OCI-M1 (cell line): ENCODE measurements at places on chromosomes 13 and 19.

DNA sequence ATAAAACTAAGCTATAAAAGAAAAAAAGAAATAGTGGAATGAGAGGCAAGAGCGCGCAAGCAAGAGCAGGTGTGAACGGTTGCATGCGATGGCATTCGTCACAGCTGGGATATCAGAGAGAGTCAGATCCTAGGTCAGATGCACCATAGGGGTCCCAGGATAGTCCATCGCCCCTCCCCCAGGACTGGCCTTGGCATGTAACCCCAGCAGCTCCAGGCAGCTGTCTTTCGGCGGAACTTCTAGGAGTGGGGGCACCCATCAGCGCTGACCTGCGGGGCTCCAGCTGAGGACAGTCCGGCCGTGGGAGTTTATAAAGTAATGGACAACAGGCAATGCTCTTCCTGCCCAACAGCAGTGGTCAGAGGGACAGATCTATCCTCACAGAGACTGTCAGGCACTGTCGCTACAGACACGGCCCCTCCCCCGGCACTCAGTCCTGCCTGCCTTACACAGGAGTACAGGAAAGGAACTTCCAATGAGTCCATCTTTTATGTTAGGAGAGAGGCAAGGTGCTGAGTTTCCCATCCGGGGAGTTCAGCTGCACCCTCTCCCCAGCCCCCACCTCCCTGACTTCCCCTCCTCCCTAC lies 1.4 kb downstream of the SIAH3 start:
- DNase-seq = no peak

- DNase-seq = peak; percentile 39
Observed at GRCh38 chr13:65926750-65927171, 1303.4 kb downstream of the PCDH9 start.

DNA sequence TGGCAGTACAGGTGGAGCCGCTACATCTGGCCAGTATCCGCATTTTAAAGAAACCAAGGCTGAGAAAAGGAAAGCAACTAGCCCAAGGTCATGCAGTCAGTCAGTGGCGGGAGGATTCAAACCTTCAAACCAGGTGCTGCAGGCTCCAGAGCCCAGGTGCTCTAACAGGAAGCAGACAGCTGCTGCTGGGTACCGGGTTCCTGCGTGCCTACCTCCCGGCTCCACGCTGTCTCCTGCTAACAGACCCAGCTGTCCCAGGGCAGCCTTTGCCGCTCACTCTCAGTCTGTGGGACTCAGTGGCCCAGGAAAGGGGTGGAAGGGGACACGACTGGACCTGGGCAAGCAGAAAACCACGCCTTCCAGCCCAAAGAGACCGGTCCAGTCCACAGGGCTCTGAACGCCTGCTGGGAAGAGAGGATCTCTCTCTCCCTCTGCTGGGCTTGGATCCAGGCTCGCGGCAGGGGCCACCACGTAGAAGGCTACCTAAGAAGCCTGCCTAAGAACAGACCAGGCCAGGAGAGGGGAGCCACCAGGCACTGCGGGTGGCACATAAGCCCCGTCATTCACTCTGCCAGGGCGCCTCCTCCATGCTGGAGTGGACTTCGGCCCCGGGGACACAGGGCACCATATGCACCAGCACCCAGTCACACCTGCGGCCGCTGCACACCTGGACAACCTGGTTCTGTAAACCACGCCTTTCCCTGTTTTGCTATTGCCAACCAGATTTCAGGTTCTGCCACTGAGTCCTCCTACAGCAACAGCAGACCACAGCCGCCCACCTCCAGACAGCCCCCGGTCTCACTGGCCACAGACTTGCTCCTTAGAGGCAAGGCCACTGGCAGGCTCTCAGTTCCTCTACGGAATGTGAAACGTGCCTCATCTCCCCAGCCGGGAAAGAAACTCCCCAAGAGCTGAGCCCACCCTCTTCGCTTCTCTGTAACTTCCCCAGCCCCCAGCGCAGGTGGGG lies 4.6 kb downstream of the DAPK3 start:
- no peak for DNase-seq

GRCh38 chr19:58351990-58352755 lies 1.1 kb downstream of the A1BG start:
- no peak for DNase-seq

DNA sequence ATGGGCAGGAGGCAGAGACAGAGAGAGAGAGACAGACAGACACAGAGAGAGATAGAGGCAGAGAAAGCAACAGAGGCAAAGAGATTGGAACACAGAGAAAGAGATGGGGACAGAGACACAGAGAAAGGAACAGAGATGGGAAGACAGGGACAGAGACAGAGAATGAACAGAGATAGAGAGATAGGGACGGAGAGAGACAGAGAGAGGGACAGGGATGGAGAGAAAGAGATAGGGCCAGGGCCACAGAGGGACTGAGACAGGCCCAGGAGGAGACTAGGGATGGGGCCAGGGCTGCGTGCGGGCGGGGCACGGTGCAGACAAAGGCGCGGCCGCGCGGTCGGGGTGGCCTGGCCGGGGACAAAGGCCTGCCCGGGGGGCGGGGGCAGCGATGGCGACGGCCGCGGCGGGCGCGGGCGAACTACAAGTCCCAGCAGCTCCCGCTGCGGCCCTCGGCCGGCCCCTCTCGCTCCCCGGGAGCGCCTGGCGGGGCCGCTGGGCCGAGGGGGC lies at the start of gene ZNF358:
Gene ZNF358, plus strand, starts transcription at position 459 of the 507 bp plus-strand sequence. CDS start 3,140 bp downstream, outside the sequence.
- DNase-seq = peak; percentile 51

GRCh38 chr19:5204212-5204611 lies 136.4 kb downstream of the PTPRS start:
- no peak for DNase-seq

DNA sequence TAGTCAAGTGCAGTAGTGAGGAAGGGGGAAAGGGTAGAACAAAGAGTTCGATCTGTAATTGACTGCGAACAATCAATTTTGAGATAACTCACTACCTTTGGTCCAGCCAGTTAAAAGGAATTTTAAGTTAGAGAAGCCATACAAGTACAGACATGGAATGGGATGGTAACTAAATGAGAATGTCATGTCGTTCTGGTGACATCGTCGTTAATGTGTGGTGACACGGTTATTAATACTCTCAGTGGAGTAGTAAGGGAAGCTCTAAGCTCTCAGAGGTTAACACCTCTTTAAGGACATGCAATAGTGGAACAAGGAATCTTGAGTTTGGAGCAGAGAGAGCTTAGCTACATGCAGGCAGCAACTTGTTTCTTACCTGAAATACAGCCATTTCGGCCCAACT lies 154.9 kb upstream of the KLF12 start:
- no peak for DNase-seq

GRCh38 chr19:28511655-28512054 lies 701.3 kb downstream of the UQCRFS1 start:
- DNase-seq = no peak

DNA sequence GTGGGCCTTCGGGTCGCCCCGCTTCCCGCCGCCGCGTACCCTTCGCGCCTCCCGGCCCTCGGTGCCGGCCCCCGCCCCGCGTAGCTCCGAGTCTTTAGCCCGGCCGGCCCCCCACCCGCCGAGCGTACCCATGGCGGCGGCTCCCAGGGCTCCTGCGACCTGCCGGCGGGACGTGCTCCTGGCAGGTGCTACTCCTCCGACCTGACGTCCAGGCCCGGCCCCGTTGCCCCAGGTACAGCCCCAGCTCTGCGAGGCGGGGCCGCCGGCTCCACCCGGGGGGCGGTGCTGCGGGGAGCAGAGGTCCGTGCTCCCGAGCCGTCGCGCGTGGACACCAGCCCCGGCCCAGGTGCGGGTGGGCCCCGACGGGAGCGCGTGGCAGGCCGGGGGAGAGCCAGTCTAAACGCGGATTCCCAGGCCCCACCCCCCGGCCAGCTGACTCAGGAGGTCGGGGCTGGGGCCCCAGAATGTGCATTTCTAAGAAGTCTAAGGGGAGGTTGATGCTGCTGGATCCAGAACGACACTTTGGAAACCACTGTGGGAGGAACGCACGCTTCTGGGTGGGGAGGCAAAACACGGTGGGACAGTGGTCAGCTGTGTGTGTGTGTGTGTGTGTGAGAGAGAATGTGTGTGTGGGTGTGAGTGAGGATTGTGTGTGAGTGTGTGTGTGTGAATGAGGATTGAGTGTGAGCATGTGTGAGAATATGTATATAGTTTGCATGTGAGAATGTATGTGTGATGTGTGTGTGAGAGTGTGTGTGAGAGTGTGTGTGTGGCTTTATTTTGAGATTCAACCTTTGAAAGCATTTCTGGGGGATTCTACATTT lies at the start of gene SLC15A1:
Gene SLC15A1, minus strand, starts transcription at position 206 of the 824 bp plus-strand sequence. Its CDS starts 74 bp downstream, at position 132.
- no peak for DNase-seq

GRCh38 chr19:4676955-4677731 lies 7.0 kb upstream of the MYDGF start:
- peak; percentile 41 for DNase-seq

- no peak for DNase-seq
Observed at GRCh38 chr19:52599241-52599640, 29.2 kb downstream of the ZNF701 start.

DNA sequence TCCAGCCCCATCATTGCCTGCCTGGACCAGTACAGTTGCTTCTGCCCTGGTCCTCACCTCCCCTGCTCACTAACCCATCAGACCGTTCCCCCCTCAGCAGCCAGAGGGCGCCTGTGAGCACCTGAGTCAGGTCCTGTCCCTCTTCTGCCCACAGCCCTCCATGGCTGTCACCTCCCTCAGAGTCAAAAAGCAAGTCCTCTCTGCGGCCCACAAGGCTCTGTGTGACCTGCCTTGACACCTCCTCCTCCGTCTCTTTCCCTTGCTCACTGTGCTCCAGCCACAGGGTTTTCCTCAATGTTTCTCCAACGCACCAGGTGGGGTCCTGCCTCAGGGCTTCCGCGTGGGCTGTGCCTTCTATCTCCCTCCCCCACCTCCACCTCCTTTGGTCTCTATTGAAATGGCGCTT lies 29.4 kb upstream of the PTPRS start:
- DNase-seq = peak; percentile 87

DNA sequence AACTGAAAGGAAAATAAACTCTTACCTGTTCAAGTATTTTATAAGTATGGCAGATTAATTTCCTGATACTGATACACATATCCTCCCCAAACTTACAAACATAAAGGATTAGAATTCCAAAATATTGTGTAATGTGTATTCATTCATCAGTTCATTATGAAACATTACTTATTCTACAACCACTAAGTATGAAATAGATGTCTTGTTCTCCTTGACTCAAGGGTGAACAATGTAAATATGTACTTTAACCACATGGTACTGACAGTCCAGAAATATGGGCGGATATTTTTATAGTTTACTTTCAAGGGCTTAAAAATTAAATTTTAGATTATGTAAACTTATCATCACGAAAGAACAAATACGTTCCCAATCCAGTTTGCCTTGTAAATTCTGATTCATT lies 334.0 kb downstream of the LIG4 start:
- no peak for DNase-seq

GRCh38 chr19:34265221-34265650 lies 10.9 kb downstream of the GARRE1 start:
- no peak for DNase-seq

DNA sequence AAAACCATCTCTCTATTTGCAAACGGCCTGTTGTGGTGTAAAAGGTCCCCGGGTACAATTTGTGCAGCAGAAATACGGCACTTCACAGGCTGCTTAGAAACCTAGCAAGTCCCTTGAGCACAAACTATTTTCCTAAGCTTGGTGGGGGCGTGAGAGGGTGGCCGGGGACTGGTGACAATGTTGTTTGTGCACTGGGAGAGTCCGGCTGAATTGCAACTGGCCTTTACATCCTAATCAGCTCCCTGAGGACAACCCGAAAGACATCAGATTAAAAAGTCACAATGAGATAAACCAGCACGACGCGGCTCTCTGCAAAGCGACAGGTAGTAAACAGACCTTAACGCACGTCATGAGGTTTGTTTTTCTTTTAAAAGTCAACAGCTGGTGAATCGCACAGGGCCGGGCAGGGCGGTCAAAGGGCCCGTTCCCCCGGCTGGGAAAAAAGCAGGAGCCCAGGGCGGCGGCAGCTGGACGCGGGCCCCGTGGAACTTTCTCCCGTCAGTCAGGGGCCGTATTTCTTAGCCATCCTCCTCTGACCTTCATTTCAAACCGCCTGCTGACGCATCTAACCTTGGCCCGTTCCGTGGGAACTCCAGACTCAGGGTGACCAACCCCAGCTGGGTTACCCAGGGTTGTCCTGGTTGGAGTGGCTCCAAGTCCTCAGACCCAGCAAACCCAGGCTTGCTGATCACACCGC lies 112.3 kb downstream of the GADD45B start:
- no peak for DNase-seq

DNA sequence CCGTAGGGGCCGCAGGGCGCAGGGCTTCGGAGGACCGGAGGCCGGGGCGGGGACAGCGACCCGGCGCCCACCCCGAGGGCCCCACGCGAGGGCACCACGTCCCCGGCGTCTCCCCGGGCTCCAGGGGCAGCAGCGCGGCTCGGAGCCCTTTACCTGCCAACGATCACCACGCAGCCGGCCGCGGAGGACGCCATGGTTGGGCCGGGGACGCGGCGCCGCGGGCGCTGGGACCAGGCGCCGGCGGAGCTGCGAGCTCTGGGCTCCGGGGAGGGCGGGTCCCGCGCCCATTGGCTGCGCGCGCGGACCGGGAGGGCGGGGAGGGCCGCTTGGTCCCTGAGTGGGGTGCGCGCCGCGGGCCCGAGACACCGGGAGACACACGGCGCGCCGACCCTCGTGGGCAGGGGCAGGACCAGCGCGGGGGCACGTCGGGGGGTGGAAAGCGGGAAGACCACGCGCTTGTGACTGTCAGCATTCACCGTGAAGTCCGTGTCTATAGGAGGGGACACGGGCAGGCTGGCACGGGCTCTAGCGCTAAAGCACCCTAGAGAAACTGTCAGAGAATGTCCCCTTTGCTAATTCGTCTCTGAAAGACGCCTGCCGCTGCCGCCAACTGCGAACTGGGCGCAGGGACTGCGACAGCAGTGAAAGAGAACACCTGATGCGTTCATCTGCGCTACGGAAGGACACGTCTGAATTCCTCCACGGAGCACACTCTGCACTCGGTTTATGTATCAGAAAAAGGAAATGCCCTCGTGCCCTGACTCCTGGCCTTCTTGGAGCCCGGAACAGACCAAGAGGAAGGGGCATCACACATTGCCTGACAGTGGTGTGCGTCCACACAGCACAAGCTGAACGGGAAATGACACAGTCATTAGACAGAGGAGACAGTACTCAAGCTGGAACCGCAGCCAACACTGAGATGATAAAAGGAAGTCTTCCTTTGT lies at the start of gene CRYL1:
Gene CRYL1, minus strand, starts transcription at position 257 of the 944 bp plus-strand sequence. Its CDS starts 63 bp downstream, at position 194.
- DNase-seq = peak; percentile 27

DNA sequence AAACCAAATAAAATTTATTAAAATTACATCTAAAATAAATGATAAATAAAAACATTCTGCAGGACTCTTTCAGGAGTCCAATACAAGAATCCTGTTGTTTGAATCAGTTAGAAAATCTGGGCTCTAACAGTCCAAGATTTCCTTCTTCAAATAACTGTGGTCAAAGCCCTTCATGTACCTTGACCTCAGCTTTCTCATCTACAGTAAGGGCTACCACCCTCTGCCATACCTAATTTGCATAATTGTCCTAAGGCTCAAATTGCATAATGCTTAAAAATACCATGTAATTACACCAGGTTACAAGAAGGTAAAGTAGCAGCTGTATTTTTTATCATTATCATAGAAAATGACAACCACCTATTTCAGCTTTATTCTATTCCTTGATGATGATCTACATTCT lies 54.3 kb downstream of the XPO4 start:
- DNase-seq = no peak

- DNase-seq = no peak
Observed at GRCh38 chr19:548886-549830, 5.3 kb downstream of the GZMM start.

GRCh38 chr19:3440082-3440481 lies 40.2 kb downstream of the SMIM24 start:
- DNase-seq = peak; percentile 26

GRCh38 chr13:95315752-95316151 lies 14.5 kb upstream of the ABCC4 start:
- no peak for DNase-seq

- no peak for DNase-seq
Observed at GRCh38 chr13:59750860-59751259, 412.9 kb downstream of the DIAPH3 start.
